Ascending aorta (tissue), 2 donors: ENCODE measurements at places on chromosomes 3 and 15.

GRCh38 chr3:155178810-155179436 lies 98.8 kb downstream of the MME start:
- DNase-seq = no peak

DNA sequence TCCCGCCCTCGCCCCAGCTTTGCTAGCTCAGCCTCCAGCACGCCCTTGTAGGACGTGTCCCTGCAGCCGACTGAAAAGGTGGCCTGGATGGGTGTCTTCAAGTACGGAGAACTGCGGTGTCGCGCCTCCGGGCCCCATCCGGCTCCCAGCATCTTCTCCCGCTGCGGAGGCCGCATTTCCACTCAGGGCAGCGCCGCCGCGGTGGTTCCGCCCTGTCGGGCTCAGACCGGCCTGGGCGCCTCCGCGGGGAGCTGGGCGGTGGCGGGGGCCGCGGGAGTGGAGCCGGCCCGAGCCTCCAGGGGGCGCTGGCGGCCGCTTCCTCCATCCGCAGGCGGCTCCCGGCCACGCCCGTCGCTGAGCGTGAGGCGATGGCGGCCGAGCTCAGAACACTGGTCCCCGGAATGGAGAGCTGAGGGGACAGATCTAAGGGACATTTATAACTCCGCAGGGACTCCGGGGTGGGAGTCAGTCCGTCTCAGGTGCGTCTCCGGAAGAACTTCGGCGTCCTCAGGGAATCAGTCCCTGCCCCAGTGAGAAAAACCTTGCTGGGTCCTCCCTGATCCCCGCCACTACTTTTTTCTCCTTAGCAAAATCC lies 13.6 kb upstream of the SMCO1 start:
- DNase-seq = no peak

DNA sequence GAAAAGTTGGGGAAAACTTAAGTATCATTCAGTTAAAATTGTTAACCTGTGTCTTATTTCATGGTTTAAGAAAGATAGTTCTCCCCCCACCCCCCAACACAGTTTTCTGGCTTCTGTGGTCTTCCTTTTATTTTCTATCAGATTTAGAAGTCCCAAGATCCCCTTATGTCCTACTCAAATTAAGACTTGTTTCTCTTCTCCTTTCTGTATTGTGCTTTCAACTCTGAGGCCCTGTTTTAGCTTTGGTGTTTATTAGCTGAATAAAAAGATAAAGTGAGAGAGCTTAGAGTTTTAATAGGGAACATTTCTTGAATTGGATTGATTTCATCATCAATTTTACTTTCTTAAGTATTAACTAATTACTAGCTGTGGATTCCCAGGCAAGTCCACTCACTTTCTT lies 62.6 kb downstream of the AKAP13 start:
- DNase-seq = no peak

DNA sequence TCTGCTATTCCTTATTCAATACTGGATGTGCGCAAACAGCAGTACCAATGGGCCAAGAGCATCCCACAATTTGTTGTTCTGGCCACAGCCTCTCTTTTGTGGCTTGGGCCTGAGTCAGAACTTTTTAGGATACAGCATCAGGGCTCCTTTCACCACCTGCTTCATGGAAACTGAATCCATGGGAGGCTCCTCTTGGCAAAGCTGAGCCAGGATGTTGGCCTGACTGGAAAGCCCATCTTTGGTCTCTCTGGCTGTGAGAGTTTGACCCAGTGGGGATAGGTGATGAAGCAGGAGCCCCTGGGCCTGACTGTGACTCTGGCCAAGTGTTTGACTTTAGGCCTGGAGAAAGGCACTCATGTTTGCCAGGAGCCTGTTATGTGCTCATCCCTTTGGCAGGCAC lies 27.6 kb downstream of the IL16 start:
- no peak for DNase-seq

DNA sequence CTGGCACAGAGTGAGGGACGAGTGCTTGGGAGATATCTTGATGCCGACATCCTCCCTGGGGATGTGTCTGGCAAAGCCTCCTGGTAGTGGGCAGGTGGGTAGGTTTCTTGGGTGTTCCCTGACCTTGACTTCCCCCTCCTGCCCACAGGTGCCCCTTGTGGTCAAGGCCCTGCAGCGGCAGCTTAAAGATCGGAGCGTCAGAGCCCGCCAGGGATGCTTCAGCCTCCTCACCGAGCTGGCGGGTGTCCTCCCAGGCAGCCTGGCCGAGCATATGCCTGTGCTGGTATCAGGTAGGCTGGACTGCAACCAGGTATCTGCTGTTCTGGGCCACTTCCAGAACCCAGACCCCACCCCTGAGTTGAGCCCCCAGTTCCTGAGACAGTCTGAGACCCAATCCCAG lies 19.2 kb downstream of the CAND2 start:
- DNase-seq = no peak

DNA sequence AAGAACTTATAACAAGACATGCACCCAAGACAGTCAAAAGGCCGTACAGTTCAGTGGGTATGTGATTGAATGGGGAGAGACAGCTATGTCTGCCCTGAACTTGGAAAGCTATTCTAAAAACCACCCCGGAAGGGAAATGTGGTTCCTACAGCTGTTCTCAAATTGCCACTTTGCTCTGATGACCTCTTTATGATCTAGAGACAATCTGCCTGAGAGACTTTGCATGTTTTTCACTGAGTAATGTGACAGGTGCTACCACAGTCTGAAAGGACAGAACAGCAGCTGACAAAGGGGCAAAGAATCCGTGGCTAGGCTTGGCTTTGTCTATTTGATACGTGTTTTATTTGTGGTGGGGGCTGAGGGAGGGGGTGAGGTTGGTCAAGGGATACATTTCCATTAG lies 148.3 kb upstream of the NPHP3 start:
- DNase-seq = no peak

DNA sequence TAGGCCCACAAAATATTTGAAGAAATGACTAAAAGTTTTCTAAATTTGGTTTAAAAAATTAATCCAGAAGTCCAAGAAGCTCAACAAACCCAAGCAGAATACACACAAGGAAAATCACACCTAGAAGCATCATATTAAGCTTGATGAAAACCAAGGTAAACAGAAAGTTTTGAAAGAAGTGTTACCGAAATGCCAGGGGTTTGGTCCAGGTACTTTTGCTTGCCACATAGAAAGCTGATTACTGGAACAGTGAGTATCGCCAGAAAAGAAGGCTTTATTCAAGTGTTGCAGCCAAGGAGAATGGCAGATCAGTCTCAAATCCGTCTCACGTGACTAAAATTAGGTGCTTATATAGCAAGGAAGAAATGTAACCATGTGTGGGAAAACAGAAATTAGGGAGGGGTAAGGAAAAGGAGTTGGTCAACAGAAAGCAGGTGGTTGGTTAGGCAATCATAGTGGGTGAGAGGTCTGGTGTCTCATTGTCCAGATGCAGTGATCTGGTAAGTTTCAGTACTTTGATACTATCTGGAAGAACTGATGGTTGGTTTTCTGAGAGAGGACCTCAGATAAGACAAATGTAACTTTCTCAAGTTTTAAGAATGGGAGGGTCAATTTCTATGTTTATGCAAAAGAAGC lies 96.9 kb upstream of the MYRIP start:
- DNase-seq = no peak

- no peak for DNase-seq
These were observed 132.5 kb downstream of the PEAK1 start for GRCh38 chr15:77287385-77287784.

DNA sequence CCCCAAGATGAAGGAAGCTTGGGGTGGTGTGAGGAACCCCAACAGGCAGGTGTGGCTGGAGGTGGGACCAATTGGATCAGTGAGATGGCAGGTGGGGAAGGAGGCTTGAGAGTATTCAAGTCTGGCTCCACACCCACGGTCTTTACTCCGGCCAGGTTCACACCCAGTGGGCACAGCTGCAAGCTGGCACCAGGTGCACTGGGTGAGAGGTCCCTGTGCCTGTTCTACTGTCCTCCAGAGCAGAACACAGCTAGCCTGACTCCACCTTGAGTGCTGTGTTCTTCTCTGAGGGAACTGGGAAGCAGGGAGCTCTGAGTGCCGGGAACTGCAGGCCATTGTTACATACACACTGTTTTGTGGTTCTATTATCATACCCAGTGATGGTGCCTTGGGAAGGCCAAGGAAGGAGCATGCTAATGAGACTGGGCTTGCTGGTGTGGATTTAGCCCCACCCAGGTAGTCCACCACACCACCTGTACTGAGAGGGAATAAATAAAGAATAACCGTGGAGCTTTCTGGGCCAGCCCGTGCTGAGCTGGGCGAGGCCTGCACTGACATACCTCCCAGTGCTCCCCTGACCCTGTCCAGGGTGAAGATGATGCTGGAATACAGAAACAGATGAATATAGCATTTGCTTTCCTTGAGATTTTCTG lies 93.4 kb downstream of the ABHD5 start:
- DNase-seq = no peak

DNA sequence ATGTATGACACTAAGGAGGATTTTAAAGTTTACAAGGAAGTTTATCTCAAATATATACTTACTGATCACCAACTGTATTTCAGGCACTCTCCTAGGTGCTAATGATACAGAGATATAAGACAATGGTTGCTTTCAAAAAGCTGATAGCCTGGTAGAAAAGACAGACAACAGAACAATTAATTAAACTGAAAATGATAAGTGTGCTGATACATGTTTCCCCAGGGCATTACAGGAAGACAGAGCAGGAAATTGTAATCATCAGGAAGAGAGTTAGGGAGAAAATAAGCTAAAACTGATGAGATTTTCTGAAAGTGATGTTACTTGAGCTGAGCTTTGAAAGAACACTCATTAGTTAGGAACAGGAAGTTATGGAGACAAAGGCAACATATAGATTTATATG lies 229.7 kb downstream of the RSRC1 start:
- no peak for DNase-seq

DNA sequence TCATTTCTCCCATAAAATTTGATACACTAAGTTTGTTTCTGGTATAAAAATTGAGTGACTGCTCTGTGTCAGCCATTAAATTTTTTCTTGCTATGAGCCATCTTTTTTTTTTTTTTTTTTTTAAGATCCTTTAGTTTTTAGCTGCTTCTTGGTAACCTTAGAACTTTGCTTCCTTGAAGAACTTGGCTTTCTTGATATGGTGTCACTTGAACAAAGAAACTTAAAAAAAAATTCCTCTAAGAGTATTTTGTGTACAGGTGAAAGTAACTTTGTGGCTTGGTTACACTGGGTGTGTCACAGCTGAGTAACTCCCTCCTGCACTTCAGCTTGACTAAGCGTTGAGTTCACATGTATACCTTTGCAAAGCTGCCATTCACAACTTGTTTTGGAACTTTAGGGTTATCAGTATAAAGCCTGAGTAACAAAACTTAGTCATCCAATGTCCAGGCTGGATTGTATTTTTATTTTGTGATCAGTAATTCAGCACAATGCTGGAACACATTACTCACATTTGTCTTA lies 6.5 kb downstream of the CHD2 start:
- no peak for DNase-seq

DNA sequence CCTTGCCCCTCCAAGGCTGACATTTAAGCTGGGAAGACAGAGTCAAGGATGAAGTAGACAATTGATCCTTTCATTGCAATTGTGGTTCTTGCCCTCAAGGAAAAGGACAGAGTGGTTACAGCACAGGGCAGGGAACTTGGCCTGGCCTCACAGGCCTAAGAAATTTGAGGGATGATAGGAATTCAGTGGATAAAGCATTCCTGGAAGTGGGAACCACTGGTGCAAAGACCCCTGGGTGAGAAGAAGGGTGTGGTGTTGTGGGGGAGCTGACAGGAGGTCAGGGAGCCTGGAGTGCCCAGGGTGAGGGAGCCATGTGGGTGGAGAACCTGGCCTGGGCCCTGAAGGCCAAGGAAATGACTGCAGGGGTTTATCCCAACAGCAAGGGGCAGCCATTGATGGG lies 287.4 kb downstream of the UACA start:
- no peak for DNase-seq

GRCh38 chr3:119099785-119100184 lies 46.2 kb upstream of the TEX55 start:
- no peak for DNase-seq

- no peak for DNase-seq
These were observed 27.8 kb downstream of the CA12 start for GRCh38 chr15:63353887-63354286.

- no peak for DNase-seq
These were observed 236.1 kb downstream of the ROBO1 start for GRCh38 chr3:79531566-79532295.

GRCh38 chr3:15591242-15591641 lies 10.1 kb downstream of the HACL1 start:
- DNase-seq = no peak

DNA sequence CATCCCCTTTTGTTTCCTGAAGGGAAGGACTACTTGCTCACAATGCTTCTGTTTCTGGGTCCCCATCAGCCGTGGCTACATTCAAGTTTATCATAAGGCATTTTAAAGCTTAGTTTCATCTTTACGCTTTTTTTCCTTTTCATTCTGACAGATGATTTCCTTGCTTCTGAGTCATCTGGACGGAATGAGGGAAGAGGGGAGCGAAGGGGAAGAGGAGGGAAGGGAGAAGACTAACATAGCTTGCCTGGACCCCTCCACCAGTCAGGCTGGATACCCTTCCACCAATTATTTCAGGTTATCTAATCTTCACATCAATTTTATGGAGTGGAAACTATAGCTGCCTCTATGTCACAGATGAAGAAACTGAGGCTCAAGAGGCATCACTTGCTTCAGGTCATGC lies 27.6 kb downstream of the FAM3D start:
- DNase-seq = no peak

- DNase-seq = peak; percentile 95
These were observed at the start of gene EXOG for GRCh38 chr3:38496131-38496910. EXOG (plus strand) TSS chr3:38496340; CDS start chr3:38496368, 28 bp downstream.

DNA sequence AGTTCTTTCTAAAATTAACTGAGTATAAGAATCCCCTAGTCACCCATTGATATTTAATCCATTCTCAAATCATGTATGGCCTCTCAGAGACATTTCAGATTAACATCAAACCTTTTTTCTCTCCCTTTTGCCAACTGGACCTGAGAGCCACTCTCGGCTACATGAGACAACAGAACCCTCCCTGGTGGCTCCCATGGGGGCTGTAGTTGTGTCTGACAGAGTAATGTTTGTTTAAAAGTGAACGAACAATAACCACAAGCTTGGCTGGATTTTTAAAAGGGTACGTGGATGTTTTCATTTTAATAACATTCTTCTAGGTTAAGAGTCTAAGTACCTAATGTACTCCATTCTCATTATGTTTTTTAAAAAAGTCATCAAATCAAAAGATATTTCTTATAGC lies 37.1 kb downstream of the P3H2 start:
- no peak for DNase-seq

DNA sequence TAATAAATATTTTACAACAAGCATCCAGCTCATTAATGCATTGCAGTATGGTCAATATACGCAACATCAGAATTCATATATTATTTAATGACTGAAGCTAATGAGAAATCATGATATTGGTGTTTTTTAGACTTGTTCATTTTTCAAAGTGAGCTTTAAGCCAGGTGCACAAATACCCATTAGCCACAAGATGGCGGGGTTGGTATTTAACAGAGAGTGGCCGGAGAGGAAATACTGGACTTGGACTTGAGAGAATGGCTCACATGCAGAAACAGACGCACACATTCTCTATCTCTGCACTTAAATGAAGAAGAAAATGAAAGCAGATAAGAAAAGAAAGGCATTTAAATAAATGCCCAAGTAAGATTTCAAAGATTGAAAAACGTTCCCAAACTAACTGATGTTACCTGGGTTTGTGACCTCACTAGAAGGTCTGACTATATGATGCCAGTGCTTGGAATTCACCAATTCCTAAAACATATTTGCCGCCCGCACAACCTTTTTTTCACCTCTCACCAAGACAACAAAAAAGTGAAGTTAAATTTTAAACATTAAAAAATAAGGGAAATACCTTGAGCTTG lies 21.2 kb upstream of the CRBN start:
- no peak for DNase-seq

- DNase-seq = no peak
These were observed 86.1 kb downstream of the SAMMSON start for GRCh38 chr3:70085613-70086012.

- DNase-seq = no peak
These were observed 8.2 kb downstream of the CBLB start for GRCh38 chr3:105860641-105861040.
